Stimulated activated CD8-positive, alpha-beta memory T cell treated with anti-CD3 and anti-CD28 coated beads, Interleukin-7, amount 100 ng/mL, for 1 hour (primary cell): ENCODE measurements at places on chromosomes 7 and 10.

GRCh38 chr10:133141958-133142340, 18.1 kb upstream of the KNDC1 start:
- no peak for DNase-seq

DNA sequence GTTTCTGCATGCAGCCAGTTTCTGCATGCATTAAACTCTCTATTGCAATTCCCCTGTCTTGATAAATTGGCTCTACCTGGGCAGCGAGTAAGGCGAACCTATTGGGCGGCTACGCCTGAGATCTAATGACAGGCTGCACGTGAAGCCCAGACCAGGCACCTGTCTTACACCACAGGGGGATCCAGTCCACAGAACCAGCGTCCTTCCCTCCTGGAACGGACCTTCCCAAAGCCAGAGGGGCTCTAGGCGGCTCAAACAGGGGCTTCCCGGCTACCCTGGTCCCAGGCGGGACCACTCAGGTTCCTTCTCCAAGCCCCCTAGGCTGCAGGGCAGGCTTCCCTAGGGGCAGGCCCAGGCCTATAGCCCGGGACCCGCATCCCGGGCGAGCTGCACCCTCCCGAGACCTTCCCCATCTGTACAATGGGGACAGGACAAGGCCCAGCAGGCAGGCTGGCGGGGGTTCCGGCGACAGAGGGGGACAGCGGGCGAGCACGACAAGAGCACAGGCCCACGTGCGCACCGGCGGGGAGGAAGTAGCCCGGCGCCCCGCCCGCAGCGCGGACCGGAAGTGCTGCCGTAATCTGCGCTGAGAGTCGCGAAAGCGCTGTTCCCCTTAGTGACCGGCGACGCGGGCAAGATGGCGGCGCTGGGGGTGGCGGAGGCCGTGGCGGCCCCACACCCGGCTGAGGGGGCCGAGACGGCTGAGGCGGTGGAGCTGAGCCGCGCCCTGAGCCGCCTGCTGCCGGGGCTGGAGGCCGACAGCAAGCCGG, at the start of gene DNAAF5:
Gene DNAAF5 (plus strand): TSS at position 616 of the 770 bp plus-strand sequence. CDS start 22 bp downstream, at position 638.
- DNase-seq: peak; percentile 65

GRCh38 chr7:37988721-37989650, 68.5 kb downstream of the EPDR1 start:
- no peak for DNase-seq

- DNase-seq: no peak
Measured at GRCh38 chr10:127903789-127904188, 3.1 kb upstream of the PTPRE start.

GRCh38 chr10:130368761-130369560, 232.8 kb downstream of the GLRX3 start:
- DNase-seq: no peak

DNA sequence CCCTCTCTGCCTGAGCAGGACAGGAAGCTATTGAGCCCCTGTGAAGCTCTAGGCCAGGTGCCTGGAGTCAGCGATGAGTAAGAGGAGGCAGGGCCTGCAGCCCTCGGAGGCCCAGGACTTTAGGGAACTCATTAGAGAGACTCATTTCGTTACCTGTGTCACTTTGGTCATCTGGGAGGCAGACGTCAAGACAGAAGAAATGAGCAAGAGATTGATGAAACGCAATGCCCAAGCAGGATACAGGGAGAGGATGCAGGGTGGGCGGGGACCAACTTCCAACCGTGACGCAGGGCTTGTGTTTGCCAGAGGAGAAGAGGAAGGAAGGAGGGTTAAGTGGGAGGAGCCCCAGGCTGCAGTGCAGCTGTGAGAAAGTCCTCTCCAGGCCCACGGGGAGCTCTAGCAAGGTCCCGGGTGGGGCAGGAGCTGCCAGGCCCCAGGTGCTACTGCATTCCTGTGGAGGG, 26.4 kb upstream of the GNA12 start:
- DNase-seq: no peak

DNA sequence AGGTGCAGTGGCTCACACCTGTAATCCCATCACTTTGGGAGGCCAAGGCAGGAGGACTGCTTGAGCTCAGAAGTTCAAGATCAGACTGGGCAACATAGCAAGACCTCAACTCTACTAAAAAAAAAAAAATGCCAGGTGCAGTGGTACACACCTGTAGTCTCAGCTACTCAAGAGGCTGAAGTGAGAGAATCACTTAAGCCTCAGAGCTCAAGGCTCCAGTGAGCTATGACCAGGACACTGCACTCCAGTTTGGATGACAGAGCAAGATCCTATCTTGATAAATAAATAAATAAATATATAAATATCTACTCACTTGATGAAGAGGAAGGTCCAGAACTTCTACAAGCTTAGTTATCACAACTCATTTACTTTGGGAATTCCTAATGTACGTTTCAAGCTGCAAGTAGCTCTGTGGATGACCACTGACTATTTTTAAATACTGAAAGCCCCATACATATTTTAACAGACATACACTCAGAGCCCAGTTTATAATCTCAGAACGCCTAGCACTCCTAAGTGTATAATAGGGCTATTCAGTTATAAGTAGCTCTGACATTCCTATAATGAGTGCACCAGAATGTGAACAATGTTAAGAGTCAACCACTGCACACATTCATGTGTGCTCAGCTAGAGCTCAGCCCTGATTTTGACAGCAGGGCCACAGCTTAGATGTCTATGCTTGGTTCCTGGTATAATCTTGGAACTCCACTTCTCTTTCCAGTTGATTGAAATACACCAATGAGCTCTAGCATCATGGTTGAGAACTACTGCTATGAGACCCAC, 119.1 kb downstream of the CUBN start:
- no peak for DNase-seq

GRCh38 chr7:107966711-107967110, 36.2 kb downstream of the LAMB1 start:
- no peak for DNase-seq

GRCh38 chr7:132207211-132207610, 369.1 kb downstream of the PLXNA4 start:
- DNase-seq: no peak

DNA sequence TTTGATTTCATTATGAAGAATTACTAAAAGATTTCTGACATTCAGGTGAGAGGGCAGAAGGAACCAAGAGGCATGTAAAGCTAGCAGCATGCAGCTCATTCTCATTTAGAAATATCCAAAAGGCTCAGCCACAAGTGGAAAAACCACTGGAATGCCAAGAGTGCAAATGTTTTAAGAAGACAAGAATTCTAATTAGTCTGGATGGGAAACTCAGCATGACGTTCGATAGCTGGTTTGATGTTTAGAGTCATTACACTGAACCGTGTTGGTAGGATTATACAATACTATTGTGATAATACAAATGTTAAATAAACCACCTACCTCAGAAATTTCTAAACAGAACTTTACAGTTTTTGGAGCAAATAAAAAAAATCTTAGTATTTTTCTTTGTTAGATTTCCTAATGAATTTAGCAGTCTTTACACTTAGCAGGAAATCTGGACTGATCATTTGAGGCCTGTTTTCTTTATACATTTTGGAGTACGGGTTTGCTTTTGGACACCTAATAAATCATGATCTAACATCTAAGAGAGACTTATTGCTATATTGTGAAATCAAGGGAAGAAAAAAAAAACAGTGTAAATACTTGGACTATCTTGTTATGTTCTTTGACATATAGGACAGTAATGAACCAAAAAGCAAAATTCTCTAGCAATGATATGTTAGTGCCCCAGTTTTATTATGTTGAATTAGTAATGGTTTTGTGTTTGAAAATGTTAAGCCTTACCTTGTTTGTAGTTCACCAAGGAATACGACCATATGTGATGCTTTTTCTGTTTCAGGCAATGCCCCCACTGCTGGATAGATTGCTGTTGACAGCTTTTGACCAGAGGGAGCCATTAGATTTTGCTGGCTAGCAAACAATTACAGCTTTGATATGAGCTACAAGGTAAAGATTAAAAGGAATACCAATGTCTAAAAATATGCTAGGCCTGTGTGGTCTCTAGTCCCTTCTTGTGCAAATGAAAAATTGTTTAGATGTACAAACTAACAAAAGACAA, 354.1 kb upstream of the SEMA3A start:
- no peak for DNase-seq

DNA sequence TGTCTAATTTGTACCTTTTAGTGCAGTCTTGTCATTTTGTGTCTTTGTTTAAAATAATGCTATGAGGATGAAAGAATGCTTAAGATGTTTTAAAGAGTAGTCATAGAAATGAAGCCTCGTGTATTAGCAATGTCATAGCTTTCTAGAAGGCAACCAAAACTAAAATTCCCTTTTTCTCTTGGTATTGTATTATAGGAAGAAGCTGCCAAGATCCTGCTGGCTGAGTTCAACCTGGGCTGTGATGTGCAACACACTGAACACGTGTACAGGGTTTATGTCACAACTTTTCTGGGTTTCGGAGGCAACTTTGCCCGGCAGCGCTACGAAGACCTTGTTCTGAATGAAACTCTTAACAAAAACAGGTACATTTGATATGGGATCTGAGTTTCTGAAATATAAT, 36.2 kb downstream of the COX15 start:
- DNase-seq: no peak

GRCh38 chr7:100088621-100089457, at the start of gene COPS6:
Gene COPS6, plus strand, starts transcription at chr7:100088969. Its CDS starts 22 bp downstream, at chr7:100088991.
- DNase-seq: peak; percentile 75

- no peak for DNase-seq
Measured at GRCh38 chr7:94439893-94440381, 45.2 kb downstream of the COL1A2 start.

GRCh38 chr7:158108646-158109293, 478.9 kb downstream of the PTPRN2 start:
- no peak for DNase-seq

GRCh38 chr10:44660271-44660670, 250.9 kb upstream of the TMEM72 start:
- DNase-seq: no peak
